ENCODE measurements at places on chromosomes 6 and 20.

- no peak for DNase-seq
Measured at GRCh38 chr20:63522091-63522868, 1.7 kb downstream of the PPDPF start.

GRCh38 chr6:163391985-163392384 lies 22.5 kb upstream of the QKI start:
- DNase-seq, result no peak

- DNase-seq, result no peak
Measured at GRCh38 chr20:60897976-60898375, 354.1 kb upstream of the CDH4 start.

GRCh38 chr6:4950836-4951533 lies 52.9 kb downstream of the RPP40 start:
- no peak for DNase-seq

- DNase-seq, result no peak
Measured at GRCh38 chr6:115898246-115898645, 162.4 kb downstream of the FRK start.

DNA sequence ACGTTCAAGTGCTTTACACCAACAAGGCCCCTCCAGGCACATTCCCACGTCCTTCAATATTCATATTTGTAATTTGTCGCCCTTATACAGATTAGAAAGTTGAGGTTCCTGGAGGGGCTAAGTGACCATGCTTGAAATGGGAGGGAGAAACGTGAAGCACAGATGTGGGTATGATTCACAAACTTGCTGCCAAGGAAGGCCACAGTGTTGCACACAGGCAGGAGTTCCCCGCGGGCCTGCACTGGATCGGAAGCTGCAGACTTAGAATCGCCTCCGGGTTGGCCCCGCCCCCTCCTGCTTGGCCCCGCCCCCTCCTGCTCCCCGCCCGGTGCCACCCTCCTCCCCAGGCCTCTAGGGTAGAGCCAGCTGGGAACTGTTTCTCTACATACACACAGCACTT lies 58.2 kb upstream of the QKI start:
- no peak for DNase-seq

DNA sequence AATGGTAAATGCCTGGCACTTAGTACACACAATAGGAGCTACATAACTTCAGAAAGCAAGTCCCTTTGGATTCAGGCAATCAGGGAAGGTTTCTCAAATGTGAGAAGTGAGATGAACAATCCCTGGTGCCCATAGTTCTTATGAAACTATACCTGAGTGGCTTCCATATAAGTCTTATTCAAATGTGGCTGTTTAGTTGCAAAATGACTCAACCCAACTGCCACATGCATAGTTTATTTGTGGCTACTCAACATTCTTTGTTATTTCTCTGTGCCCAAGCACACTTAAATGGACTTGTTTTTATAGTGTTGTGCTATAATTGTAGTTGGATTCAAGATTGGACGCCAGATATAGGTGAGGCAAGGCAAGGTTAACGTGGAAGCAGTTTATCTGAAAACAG lies 93.7 kb upstream of the ATXN1 start:
- no peak for DNase-seq

GRCh38 chr20:9172851-9173250 lies 104.0 kb downstream of the PLCB4 start:
- no peak for DNase-seq
